Muscle of arm (tissue), 14 donors: ENCODE measurements at places on chromosomes 1 and 21. TPM values are rescaled to one million over a fixed set of nuclear protein-coding genes. Genes with fewer than 3 reads are reported as not detected.

DNA sequence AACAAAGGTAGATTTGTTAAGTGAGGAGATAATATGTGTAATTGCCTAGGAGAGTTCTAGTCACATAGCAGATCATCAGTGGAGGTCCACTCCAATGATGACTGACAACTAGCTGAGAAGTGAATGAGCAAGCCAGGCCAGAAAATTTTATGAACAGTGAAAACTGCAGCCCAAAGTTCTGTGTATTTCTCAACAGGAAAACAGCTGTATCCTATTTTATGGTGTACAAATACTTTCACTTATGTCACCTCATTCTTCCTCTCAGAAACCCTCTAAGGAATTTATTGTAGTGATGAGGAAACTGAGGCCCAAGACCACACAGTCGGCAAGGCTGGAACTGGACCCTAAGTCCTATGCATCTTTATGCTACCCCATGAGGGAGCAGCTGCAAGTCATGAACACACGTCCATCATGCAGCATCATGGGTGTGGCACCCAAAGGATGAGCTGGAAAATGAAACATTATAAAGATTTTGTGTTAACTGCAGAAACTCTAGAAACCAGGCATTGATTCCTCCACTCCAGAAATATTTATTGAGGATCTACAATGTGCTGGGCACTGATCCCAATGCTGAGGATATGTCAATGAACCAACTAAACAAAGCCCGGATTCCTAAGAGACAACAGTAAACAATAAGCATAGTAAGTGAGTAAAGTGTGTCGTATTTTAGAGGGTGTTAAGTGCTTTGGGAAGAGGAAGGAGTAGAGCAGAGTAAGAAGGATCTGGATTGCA, 99.5 kb upstream of the DUSP10 start:
- peak; percentile 45 for DNase-seq

Gene ILDR2
- 2.7 TPM for polyA plus RNA-seq

- no peak for DNase-seq
These were observed 61.1 kb downstream of the CD46 start for GRCh38 chr1:207812778-207813511.

DNA sequence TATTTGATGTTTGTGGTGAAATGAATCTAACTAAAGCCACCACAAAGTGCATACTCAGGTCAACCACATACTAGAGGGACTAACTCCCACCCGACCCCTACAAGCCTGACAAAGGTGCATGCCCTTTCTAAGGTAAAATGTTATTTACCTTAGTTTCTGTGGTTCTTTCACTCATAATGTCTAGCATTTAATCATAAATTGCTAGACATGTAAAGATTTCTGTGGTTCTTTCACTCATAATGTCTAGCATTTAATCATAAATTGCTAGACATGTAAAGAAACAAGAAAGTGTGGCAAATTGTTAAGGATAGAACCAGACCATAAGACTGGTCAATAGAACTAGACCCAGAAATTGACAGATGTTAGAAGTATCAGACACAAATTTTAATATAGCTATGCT, 193.0 kb upstream of the PBX1 start:
- DNase-seq: no peak

- no peak for DNase-seq
These were observed 3.1 kb downstream of the TMEM125 start for GRCh38 chr1:43272576-43273571.

Gene LAMC1
- polyA plus RNA-seq: 337 TPM

DNA sequence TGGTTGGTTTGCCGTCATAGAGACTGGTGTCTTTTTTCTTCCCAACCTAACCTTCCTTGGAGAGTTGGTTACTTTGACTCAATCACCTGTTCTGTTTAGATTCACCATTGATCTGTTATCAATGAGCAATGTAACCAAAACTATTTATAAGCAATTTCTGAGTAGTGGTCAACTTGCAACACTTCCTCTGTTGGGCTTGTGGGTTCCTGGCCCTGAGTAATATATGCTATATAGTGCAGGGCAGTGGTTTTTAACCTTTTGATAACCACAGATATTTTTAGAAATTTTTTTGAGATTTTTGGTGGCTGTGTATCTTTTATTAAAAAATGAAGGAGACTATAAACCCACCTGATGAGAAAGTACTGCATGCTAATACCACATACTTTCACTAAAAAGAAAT, 9.4 kb upstream of the XCL1 start:
- DNase-seq: no peak

Gene MYBPH
- 141 TPM for polyA plus RNA-seq

DNA sequence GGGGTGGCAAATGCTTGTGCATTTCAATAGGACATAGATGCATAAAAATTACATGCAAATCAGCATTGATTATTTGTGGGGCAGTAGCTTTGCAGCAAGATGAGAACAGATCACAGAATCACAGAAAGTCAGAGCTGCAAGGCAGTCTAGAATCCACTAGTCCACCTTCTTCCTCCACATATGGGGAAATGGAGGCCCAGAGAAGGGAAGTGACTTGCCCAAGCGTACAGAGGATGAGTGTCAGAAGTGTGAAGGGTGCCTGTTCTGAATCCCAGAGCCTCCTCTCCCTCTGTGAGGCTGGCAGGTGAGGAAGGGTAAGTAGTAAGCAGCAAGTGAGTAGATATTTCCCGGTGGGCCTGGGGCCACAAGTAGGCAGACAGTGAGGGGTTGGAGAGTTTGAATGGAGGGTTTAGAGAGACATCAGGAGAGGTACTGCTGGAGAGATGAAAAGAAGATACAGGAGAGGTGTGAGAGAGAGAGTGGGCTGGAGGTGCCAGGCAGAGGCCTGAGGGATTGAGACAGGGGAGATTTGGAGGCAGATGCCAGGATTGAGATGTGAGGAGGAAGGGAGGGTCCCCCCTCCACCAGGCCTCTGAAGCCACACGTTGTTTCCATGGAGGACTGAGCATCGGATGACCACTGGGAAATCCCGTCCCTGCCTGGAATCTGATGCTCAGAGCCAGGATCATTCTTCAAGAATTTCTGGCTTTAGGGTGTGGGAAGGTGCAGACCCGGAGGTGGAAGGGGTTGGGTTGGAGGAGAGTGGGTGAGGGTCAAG, 4.8 kb upstream of the MYOG start:
- DNase-seq: no peak

DNA sequence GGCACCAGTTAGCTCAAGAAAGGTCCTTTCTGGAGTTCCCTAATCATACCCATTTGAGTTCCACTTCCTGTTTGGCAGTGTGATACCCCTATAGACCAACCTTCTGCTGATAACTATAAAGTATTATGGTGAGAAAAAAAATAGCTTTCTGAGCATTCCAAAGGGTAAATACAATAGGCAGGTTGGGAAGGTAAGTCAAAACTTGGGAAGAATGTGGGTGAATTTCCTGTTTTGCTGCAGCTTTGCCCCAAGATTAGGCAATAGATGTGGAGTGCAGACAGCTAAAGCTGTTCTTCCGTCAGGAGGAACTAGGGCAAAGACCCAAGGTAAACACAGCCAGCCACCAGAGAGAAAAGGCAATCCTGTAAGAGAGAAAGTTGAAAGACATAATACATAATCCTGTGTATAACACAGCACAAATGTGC, 49.9 kb upstream of the GUCA2A start:
- no peak for DNase-seq

GRCh38 chr1:4660917-4661594, 6.6 kb downstream of the AJAP1 start:
- DNase-seq: no peak

DNA sequence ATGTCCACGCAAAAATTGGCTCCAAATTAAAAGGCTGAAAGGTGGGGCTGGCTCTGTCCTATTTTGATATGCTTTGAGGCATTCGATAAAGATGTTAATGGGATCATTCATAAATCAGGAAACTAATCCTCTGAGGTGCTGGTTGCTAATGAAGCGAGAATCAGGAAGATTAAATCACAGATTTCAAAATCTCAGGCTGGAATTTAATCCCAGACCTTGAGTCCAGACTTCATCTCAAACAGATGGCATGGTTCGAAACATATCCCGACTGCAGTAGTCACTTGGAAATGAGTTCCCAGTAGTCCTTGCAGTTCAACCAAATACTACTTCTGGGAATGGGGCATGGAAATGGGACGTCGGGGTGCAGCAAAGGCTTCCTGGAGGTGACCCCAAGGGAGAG, 4.5 kb upstream of the KLF17 start:
- no peak for DNase-seq

DNA sequence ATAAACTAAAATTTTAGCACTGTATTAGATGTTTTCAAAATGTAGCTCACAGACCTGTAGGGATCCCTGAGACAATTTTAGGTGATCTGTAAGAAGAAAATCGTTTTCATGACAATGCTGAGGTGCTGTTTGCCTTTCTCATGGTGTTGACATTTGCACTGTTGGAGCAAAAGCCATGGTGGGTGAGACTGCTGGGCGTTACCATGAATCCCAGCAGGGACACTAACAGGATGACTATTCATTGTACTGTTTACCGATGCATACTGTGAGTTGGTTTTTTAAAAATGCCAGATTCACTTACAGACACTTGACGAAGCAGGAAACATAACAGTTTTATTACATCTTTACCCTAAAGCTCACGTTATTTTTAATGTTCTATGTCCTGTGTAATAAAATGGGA, 468.5 kb downstream of the PCP4 start:
- no peak for DNase-seq

Gene NUP210L
- 0.08 TPM for polyA plus RNA-seq

Gene DNAH14
- 4.0 TPM for polyA plus RNA-seq

Gene PFKFB2
- 8.6 TPM for polyA plus RNA-seq

GRCh38 chr1:109818271-109818987, 54.7 kb upstream of the EPS8L3 start:
- DNase-seq: no peak

- DNase-seq: no peak
These were observed 51.7 kb upstream of the MRPS6 start for GRCh38 chr21:34021726-34022125.

Gene MKNK1
- 44.6 TPM for polyA plus RNA-seq

Gene GPR52
- not detected for polyA plus RNA-seq

DNA sequence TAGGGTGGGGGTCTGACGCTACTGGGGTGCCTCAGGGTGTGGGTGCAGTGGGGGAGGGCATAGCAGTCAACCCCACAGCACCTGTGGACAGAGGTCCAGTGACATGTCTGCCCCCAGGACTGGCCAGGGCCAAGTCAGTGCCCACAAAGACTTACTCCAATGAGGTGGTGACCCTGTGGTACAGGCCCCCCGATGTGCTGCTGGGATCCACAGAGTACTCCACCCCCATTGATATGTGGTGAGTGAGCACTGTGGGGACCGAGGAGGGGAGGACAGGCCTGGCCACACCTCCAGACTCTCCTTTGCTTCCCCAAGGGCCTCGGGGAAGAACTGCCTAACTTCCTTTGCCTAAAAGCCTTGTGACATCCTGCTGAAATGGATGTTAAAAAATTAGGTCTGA, 23.5 kb downstream of the CDK18 start:
- no peak for DNase-seq

- no peak for DNase-seq
These were observed 53.5 kb downstream of the LGR6 start for GRCh38 chr1:202247104-202247503.

GRCh38 chr1:63034256-63034655, 250.3 kb downstream of the ATG4C start:
- no peak for DNase-seq

GRCh38 chr1:241464985-241465384, 54.6 kb downstream of the FH start:
- DNase-seq: no peak

DNA sequence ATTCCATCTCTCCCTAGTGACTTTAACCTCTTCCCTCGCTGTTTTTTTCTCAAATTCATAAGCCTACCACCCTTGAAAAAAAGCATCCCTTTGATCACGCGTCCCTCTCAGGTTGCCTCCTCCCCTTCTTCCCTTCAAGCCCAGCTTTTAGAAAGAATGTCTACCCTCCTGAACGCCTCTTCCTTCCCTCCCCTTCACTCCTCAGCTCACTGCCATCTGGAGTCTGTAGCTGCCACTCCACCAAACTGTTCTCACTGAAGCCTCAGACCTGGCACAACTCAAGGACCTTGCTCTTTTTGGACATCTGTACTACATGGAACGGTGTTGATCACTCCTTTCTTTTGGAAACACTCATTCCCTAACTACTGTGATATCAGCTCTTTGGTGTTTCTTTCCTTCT, 80.6 kb downstream of the SLC25A24 start:
- DNase-seq: no peak

DNA sequence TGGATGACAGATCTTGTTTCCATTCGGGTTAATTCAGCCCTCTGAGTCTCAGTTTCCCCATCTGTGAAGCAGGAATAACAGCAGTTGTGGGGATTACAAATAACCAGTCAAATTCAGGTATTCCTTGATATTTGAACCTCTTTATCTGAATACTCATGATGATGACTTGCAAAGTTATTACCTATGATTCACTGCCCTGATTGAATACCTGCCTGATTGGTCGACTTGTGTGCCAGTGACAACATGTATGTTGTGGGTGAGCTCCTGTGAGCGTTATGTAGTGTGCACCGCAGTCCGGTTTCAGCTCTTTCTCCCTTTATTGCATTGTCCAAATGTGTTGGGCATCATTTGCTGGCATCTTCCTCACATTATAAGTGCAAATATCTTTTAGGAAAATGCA, 9.5 kb upstream of the TMEM61 start:
- no peak for DNase-seq

Gene CHRNB2
- polyA plus RNA-seq: 0.12 TPM

Gene ADCY10
- not detected for polyA plus RNA-seq

- DNase-seq: no peak
These were observed 42.2 kb downstream of the B3GALT5 start for GRCh38 chr21:39654951-39655350.

Gene SPRR1B
- polyA plus RNA-seq: 8.2 TPM

DNA sequence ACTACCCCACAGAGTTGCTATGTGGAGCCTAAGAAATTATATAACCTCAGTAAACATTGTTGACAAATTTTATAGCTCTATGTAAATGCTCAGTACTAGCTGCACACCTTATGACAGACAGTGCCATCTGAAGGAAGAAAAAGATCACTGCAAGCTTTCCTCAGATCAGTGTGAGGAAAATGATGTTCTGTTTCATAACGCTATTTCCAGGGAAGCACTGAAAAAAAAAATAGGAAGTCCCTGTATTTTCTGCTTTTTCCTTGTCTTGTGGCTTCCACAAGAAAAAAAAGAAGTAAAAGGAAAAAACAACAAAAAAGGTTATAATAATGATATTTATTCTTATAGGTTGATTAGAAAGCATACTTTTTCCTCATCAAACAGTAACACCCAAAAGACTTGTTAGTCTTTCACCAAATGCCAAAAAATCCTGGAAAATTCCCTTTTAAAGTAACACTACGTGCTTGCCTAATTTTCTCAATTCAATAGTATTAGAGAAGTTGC, 23.2 kb downstream of the LYST start:
- peak; percentile 21 for DNase-seq

DNA sequence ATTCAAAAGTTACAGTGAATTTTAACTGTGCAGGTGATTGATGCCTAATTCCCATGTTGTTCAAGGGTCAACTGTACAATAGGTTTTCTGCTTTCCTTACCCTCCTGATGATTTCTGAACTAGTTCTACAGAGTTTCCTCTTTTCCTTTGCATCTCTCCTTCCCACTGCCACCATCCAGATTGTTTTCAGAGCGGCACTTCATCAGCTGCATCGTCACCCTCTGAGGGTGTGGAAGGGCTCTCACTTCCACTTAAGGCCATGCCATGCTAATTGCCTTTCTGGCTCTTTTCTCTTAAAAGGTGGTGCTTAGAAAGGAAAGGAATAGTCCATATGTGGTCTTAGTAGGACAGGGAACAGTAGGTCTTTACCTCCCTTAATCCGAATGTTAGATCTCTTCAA, 39.1 kb downstream of the DISC1 start:
- no peak for DNase-seq

Gene SPRR2E
- not detected for polyA plus RNA-seq
